DMS53 (cell line): ENCODE measurements at places on chromosomes 12 and 14.

- peak; percentile 38 for DNase-seq
These were observed 172.2 kb downstream of the PRKD1 start for GRCh38 chr14:29755311-29756018.

GRCh38 chr12:126895951-126896913 is 1370.7 kb upstream of the TMEM132C start:
- no peak for DNase-seq

DNA sequence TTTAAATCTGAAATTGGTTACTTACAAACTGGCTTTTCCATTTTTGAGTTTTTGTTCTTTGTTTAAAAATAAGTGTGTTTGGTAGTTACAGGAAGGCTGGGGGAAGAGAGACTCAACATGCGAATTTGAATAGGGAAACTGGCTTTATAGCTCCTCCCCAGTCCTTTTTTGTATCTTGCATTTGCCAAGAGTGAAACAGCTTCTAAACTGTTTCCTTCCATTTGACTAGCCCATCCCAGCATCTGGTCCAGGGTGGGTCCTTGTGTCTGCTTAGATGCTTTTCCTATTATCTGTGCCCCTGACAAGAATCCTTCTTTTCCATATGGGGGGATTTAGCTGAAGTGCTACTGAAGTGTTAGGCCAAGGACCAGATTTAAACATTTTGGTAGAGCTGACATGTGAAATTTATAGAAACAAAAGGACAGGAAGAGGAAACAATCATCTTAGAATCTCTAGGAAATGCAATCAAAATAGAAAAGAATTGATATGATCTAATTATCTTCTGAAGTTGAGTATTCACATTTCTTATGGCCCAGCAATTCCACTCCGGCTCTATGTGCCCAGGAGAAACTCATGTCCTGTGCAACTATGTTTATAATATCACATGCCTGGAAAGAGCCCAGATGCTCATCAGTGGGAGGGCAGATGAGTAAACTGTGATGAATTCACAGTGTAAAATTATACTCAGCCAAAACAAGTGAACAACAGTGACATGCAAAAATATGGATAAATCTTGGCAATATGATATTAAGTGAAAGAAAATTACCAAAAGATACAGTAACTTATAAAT is 7.4 kb downstream of the SMOC1 start:
- DNase-seq = no peak

DNA sequence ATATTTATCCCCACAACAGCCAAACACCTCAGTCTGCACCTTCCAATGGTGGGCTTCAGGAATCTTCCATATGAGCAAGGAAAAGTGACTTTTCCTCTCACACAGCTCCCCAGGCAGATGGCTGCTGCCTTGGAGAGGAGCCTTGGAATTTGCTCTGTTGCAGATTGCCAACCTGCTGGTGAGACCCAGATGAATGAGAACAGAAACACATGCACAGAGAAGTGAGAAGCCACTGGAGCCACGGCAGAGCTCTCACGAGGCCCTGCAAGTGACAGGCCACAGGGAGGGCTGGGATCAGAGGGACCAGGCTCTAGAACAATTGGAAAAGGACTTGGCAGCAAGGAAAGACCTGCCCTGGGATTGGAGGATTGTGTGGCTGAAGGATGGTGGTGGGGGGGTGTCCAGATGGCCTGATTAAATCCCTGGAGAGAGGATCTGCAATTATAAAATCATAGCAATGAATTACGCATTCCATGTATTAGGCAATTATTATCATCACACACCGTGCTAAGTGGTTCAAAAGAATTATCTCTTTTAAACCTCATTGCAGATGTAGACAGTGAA is 84.9 kb upstream of the PWP1 start:
- no peak for DNase-seq

GRCh38 chr12:89650239-89650638 is 58.4 kb downstream of the ATP2B1 start:
- no peak for DNase-seq

GRCh38 chr12:62758216-62758615 is 176.7 kb downstream of the PPM1H start:
- no peak for DNase-seq
